ENCODE measurements at places on chromosomes 16 and 17.

GRCh38 chr16:22004341-22004740, 3.4 kb upstream of the PDZD9 start:
- no peak for DNase-seq

GRCh38 chr16:73037331-73037745, 10.6 kb downstream of the ZFHX3 start:
- DNase-seq: no peak

- no peak for DNase-seq
Measured at GRCh38 chr17:75544250-75544649, 18.8 kb downstream of the LLGL2 start.

DNA sequence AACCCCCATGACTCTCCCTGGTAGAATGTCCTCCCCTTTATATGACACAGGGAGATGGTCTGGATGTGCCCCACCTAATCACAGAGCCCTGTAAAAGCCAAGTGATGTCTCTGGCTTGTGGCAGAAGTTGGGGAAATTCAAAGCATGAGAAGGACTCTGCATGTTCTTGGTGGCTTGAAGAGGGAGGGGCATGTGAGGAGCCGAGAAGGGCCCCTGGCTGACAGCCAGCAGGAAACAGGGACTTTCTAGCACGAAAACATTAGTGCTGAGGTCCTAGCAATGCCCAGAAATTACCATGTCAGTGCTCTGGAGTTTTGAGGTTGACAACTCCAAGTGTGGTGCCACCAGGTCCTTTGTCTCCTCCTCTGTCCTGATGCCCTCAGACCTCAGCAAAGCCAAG, 75.9 kb downstream of the USP22 start:
- DNase-seq: no peak

DNA sequence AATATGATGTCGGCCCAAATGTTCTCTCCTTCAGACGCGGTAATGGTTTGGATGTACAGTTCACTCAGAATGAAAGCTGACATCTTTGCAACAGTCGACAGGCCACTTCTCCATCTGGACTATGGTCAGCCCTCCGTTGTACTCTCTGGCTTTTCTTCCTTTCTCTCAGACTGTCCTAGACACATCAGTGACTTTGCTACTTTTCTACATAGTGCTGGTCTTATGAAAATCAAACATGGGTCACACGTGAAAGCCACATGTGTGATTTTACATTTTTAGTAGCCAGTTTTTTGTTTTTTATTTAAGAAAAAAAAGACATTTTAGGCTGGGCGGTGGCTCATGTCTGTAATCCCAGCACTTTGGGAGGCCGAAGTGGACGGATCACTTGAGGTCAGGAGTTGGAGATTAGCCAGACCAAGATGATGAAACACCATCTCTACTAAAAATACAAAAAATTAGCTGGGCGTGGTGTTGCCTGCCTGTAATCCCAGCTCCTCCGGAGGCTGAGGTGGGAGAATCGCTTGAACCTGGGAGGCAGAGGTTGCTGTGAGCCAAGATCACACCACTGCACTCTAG, 644.1 kb downstream of the KCNJ2 start:
- no peak for DNase-seq

GRCh38 chr16:71359431-71359830, 908 bp downstream of the CALB2 start:
- no peak for DNase-seq

DNA sequence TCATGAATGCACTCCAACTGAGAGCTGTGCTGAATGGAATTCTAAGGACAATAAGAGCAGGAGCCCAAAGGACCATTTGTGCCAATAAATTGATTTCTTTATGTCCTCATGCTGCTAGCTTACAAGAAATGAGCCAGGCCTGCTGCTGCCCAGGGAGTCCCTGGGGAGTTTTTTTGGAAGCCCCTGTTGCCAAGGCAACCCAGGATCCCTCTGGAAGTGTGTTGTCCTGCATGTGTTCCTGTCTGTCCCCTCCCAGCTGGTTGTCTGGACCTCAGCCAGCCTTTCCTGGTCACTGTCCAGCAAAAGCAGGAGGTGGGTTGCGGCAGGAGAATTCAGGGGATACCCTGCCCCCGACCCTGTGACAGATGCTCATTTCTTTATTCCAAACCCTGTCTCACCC, 51.0 kb upstream of the GPRC5B start:
- no peak for DNase-seq

GRCh38 chr17:17358060-17358751, 55.0 kb downstream of the NT5M start:
- no peak for DNase-seq

DNA sequence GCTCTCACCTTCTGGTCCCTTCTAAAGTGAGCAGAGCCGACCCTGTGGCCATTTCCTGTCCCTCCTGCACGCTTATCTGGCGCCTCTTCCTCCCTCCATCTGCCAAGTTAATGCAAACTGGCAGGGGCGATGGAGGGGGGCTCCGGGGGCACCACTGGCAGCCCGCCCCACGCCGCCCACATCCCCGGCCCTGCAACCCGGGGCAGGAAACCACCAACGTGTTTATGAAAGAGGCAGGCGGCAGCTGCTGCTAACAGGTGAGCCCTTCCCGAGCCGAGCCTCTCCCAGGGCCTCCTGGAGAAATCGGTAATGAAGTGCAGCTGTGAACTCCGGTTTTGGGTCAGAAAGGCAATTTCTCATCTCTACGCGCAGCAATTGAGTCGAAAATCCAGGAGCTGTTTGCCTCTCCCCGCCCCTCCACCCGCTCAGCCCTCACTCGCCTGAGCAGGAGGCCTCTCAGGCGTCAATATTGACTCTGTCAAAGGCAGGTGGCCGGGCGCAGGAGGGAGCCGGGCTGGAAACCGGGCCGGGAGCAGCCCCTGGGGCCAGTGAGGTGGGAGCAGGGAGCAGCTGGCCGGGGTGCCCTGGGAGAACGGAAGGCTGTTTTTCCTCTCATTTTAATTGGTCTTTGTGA, 164.4 kb upstream of the GSE1 start:
- DNase-seq: peak; percentile 54

DNA sequence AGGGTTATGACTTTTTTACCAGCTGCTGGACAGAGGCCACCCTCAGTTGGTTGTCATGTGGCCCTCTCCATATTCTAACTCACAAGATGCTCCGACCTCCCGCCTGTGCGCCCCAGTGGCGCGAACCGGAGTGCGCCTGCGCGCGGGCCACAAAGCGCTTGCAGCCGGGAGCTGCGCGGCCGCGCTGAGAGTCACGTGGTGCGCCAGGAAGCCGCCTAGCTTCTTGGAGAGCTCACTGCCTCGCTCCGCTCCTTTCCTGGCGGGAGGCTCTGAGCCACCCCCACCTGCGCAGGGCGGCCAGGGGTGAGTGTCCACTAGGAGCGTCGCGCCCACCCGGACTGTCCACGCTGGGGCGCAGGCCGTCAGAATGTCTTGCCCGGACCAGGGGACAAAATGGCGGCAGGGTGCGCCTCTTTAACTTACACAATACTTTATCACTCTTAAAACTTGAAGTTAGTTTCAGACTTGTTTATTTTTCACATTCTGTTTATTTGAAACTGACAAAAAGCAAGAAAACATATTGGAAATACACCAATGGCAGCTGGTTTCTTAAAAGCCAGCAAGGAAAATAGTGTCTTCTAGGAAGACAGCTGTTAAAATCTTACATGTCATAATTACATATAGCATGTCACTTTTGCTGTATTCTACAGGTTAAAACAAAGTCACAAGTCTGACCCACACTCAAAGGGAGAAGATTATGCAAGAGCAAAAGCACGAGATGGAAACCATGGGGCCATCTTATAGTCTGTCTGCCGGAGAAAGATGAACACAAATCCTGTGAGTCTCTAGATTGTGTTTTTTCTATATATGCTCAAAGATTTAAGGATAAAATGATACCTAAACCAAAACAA, 357.9 kb downstream of the CNTNAP4 start:
- no peak for DNase-seq

DNA sequence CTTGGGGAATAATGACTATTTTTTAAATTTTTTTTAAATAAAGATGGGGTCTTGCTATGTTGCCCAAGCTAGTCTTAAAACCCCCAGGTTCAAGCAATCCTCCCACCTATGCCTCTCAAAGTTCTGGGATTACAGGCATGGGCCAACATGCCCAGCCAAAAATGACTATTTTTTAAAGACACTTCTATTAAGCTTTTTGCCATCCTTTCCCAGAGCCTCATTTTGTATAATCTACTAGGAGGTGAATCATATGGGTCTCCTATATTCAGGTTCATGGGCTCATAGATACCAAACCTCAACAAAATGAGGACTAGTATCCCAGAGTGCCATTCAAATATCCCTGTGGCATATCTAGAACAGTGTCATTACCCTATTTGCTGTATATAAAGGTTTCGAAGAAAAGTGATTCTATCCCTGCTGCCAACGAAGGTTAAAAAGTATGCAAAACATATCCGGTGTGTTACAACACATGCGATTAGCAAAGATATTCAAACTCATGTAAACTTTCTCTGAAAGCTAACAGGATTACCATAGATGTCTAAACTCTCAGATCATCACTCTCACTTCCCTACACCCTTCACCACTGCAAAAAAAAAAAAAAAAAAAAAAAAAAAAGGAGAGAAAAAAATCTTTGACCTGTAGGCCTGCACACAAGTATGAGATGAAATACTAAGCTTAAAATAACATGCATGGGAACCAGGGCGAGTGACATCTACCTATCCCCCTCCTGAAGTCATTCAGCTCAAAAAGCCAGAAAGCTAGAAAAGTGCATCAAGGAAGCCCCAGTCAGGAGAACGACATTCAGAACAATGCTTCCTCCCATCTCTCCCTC, 23.5 kb downstream of the XPO6 start:
- DNase-seq: no peak

DNA sequence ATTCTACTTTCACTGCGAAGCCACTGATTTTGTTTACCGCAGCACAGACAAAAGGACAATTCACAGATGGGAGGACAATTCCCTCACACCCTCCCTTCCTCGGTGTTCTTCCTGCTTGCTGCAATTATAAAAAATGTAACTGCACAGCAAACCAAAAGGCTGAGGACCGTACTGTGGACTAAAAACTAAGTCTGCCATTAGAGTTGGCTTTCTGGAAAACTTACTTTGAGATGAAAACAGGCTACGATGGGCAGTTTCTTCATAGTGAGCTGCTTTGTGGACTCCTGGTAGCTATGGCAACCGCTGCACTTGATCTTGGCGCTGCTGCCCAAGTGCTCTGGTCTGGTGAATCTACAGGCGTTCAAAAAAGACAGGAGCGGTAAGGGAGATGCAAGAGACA, 35.2 kb downstream of the USP22 start:
- no peak for DNase-seq

GRCh38 chr17:2150806-2151205, 95.9 kb downstream of the HIC1 start:
- DNase-seq: no peak

DNA sequence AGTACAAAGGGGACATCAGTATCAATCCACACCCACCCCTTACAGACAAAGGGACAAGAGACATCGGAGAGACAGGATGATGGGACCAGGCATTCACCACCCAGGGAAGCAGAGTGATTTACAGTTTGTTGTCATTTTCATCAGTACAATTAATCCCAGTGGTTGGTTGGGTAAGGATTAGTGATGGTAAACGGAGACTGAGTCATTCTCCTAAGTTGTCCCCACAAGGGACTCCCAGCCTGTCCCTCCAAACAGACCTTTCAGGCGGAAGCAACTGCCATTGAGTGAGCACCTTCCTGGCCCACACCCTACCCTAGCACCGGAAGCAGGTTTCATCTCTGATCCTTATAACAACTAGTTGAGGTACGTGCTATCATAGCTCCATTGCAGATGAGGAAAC, 11.2 kb downstream of the PPL start:
- DNase-seq: no peak

DNA sequence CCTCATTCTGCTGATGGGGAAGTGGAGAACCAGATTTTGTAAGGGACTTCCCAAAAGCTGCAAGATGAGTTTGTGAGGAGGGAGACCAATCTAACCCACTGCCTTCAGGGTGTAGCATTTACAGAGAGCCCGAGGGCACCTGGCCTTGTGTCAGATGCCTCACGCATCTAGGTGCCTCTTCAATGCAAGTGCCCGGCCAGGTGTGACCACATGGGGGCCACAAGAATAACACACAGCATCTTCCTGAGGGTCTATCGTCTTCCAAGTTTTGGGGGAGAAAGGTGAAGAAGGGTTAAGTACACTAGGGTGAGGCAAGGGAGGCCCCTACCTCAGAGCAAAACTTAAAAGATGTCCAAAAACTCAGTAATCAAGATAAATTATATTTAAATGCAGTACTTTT, 401.7 kb upstream of the CDH5 start:
- DNase-seq: no peak

- DNase-seq: no peak
Measured at GRCh38 chr16:11586378-11586855, 302 bp downstream of the LITAF start.

- no peak for DNase-seq
Measured at GRCh38 chr16:75584108-75584507, 17.9 kb downstream of the GABARAPL2 start.

GRCh38 chr17:9484789-9485188, 90.8 kb downstream of the STX8 start:
- no peak for DNase-seq

DNA sequence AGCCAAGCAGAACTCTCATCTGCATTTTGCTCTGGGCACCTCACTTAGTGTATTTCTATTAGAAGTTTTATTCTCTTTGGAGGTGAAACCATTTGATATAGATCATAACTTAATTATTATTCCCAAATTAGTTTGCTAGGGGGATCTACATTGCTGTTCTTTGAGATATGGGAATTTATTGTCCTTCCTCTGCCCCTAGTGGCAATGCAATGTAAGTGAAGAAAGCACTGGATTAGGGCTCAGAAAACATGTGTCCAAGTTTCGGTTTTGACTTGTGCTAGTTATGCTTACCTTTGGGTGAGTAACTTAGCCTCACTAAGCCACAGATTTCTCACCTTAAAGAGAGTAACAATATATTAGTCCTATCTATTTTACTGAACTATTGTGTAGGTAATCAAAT, 2.9 kb downstream of the KRT39 start:
- no peak for DNase-seq

GRCh38 chr17:17580662-17581470, 10.6 kb downstream of the PEMT start:
- no peak for DNase-seq

DNA sequence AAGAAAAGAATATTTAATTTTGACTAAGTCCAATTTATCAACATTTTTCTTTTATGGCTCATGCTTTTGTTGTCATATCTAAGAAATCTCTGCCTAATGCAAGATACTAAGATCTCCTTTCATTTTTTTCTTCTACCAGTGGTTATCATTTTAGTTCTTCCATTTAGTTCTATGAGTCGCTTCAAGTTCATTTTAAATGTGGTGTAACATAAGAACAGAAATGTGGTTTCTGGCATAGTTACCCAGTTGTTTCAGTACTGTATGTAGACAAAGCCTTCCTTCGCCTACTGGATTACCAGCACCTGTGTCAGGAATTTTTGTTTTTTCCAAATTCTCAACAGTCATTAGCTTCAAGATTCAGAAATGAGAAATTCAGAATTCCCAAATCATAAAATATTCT, 175.7 kb downstream of the PARN start:
- no peak for DNase-seq

- DNase-seq: no peak
Measured at GRCh38 chr16:5845046-5845445, 747.5 kb upstream of the EEF2KMT start.

GRCh38 chr16:87995644-87996043, 44.4 kb downstream of the BANP start:
- DNase-seq: no peak
